ENCODE measurements at places on chromosomes 1 and 21.

DNA sequence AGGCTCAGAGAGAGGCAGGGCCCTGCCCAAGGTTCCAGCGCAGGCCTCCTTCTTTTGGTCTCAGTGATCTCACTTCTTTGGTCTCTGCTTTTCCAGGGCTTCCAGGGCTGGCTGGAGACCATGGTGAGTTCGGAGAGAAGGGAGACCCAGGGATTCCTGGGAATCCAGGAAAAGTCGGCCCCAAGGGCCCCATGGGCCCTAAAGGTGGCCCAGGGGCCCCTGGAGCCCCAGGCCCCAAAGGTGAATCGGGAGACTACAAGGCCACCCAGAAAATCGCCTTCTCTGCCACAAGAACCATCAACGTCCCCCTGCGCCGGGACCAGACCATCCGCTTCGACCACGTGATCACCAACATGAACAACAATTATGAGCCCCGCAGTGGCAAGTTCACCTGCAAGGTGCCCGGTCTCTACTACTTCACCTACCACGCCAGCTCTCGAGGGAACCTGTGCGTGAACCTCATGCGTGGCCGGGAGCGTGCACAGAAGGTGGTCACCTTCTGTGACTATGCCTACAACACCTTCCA lies 7.7 kb downstream of the C1QB start:
- DNase-seq = no peak

- no peak for DNase-seq
Observed at GRCh38 chr21:22535630-22536029, 1537.4 kb downstream of the NCAM2 start.

GRCh38 chr1:204265665-204266064 lies 51.9 kb upstream of the GOLT1A start:
- no peak for DNase-seq

- no peak for DNase-seq
Observed at GRCh38 chr1:168835176-168835575, 106.2 kb upstream of the DPT start.

GRCh38 chr1:163674236-163674635 lies 352.5 kb downstream of the NUF2 start:
- no peak for DNase-seq

- DNase-seq = no peak
Observed at GRCh38 chr1:52636721-52637695, 4.0 kb downstream of the SHISAL2A start.

DNA sequence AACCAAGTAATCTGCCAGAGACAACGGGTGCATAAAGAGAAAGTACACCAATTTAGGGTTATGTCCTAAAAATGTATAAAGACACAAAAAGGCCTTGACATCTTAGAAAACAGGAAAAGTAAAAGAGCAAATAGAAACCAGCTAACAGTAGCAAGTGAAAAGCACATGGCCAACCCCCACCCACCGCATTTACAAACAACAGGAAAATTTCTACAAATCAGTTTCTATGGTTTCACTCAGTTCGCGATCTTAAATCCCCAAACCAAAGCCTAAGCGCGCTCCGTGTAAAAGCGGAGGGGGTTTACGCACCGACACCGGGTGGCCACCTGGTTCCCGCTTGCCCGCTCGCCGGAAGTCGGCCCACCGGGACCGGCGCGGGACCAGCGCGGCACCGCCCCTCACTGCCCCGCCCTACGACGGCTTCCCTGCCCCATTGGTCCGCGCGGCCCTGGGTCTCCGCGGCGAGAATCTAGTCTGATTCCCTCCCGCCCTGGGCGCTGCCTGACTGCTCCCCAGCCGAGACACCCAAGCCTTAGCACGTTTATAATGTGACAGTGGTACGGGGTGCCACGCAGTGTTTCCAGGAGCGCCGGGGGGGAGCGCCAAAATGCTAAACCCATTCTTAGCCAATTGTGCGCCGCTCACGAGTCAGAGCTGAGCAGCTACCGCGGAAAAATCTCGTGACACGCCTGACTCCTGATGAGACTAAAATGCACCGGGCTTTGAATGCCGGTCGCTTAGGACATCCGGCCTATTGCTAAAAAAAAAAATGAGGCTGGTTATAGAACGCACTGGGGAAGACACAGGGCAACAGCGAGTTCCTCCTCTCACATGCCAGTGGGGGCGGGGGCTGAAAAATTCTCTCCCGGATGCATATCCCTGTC lies at the start of gene GART:
Gene GART (minus strand): TSS at position 362 of the 884 bp plus-strand sequence. CDS start 2,802 bp downstream, outside the sequence.
- peak; percentile 70 for DNase-seq

- DNase-seq = no peak
Observed at GRCh38 chr1:72845381-72845780, 563.0 kb upstream of the NEGR1 start.

- no peak for DNase-seq
Observed at GRCh38 chr1:145711213-145711651, 4.1 kb upstream of the PDZK1 start.

- DNase-seq = no peak
Observed at GRCh38 chr1:205216588-205216987, 5.1 kb upstream of the DSTYK start.

DNA sequence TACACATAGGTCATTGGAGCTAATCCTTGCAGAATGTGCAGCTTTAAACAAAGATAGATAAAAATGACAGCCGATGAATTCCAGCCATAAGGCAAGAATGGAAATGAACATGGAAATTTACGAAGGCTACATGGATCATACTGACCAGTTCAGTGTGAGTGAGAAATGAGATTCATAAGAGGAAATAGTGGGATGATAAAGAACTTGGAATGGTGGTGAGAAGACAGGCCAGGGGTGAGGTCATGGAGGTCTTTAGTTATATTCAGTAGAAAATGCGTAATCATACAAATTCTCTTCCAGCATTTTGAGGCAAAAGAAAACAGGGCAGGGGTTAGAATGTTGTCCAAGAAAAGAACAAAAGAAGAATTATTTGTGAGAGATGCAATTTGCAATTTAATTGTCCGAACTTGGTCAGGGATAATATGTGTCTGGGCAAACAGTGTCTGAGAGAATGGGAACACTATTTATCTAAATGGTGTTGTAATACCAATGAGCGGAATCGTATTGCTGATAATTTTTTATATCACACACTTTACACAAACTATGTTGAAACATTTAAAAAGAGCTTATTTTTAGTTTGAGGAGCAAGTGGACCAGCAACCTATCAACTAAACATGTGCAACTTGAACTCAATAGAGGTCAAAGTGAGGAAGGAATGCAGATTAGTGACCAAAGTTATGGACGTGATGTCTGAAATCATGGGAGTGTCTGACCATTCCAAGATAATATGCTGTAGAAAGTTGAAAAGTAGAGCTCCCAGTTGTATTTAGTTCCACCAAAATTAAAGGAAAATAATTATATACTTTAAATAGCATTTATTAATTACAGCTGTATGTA lies 739.0 kb upstream of the NCAM2 start:
- no peak for DNase-seq

DNA sequence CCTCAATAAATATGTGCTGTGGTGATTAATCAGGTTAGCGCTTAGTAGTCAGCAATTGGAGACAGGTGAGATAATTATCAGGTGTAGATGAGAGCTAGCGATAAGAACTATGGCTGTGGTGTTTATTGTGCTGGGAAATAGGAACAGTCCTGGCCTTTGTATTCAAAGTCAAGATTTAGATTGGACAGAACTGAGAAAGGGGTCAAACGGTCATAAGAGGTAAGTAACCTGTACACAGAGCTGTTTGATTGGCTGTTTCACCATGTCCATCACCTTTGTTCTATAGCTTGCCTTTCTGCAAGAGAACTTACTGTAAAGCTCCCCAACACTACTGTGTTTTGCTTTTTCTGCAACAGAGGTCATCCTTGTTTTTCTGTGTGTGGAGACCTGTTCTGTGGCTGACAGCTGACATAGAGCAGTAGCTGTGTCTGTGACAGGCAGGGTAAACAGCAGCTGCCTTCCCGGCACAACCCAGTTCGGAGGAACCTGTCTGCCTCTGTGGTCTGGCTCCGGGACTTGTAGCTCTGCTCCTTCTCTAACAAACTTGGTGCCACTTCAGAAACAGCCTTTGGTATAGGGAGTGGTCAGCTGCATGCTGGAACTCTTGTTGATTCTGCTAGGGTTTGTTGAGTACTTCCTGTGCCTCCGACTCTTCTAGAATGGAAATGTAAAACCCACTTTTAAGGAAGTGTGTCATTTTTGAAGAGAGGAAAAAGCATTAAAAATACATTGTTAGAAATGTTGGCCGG lies 21.1 kb upstream of the CDC42 start:
- DNase-seq = no peak

DNA sequence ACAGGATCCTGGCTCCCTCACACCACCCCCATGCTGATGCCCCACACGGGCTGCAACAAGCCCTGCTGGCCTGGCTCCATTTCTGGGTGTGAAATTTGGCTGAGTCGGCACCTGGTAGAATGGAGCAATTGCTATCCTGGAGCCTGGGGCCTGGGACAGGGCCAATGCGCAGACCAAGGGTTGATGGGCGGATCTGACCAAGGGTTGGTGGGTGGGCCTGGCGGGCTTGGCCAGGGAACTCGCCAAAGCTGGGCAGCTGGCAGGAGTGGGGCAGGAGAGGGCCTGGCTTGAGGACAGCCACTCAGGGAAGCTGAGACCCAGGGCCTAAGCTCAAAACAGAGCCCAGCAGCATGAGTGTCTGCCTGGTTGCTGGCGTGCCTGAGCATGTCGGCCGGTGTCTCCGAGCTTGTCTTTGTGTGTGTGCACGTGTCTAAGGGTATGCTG lies 70.9 kb upstream of the POU3F1 start:
- no peak for DNase-seq

DNA sequence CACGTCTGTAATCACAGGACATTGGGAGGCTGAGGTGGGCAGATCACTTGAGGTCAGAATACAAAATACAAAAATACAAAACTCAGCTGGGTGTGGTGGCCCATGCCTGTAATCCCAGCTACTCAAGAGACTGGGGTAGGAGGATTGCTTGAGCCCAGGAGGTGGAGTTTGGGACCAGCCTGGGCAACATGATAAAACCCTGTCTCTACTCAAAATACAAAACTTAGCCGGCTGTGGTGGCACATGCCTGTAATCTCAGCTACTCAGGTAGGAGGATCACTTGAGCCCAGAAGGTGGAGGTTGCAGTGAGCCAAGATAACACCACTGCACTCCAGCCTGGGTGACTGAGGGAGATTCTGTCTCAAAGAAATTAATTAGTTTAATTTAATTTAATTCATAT lies 6.5 kb upstream of the ITLN1 start:
- DNase-seq = no peak

GRCh38 chr1:50975436-50975835 lies 5.4 kb downstream of the CDKN2C start:
- no peak for DNase-seq

DNA sequence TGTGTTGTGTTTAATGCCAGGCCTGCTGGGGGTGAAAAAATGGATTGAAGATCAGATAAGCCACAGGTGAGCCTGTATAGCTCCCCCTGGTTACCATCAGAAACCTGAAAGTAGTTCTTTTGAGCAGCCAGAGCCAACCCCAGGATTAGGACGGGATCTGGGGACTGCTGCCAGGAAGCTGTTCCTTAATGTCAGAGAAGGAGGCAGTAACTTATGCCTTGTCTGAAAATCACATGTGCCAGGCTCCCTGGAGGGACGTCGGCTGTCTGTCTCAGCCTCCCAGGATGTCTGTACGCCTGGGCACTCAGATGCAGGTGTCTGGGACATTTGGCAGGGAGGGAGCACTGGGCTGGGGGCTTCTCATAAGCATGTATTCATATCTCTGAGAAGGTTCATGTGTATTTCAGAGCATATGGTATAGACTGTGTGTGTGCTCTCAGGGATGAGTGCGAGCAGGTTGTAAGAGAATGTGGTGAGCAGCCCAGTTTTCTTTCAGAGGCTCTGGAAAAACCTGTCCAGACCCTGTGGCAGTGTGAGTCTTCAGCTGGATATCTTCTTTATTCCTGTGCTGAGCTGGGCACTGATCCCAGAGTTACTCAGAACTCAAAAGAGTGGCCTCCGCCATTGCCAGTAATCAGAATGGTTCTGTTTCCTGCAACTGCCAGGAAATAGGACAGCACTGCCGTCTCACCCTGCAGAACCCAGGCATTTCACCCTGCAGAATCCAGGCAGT lies 2.8 kb downstream of the FAM43B start:
- DNase-seq = no peak

- no peak for DNase-seq
Observed at GRCh38 chr21:37032877-37033471, 26.5 kb downstream of the RIPPLY3 start.

DNA sequence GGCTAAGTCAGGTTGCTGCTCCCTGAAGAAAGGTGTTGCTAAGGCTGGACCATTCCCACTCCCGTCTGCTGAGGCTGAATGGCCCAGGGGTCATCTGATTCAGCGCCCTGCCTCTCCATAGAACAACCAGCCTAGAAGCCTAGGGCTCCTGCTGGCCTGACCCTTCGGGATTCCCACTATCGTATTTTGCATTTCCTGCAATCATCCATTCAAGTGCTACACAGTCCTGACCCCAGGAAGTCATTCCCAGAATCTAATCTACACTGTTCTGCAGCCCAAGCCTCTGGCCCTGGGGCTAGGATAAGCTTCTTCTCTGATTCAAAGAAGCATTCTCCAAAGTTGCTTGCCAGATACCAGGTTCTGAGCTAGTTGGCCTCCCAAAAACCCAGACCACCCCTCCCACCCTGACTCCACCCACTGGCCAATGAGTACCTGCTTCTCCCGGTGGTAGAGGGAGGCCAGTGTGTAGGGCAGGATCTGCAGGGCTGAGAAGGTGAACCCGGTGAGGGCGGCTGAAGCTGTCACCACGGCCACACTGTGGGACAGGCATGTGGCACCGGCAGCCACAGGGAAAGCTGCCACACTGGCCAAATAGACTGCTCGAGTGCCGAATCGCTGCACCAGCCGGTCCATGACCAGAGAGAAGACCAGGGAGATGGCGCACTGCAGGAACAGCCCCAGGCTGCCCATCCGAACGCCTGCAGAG lies 18.7 kb downstream of the SLC45A3 start:
- DNase-seq = no peak

DNA sequence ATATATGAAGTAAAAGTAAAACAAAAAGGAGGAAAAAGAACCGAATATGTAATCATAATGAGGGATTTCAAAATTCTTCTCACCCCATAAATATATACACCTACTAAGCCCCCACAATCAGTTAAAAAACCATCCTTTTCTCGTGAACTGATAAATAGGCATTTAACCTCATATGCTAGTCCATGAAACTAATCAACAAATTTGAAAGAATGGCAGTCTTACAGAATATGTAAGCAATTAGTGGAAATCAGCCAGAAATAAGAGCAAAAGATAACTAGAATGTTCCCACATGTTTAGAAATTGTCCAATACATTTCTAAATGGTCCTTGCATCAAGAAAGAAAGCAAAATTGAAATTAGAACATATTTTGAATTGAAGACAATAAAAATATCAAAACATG lies 849.4 kb upstream of the CXADR start:
- DNase-seq = no peak

DNA sequence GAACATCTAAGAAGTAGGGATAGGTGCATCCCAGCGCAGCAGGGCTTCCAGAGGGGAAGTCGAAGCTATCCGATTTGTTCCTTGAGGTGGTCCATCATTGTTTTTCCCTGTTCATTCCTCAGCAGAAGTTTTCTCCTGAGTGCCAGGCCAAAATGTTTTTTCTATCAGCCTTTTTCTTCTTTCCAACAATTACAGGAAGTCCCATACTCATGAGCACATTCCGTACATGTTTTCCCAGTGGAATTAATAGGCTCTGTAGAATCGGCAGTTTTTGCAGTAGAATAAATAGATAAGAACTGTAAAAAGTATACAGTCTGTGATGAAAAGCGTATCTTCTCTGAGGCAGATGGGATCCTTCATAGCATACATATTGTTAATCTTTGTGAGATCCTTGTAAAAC lies 24.8 kb downstream of the CD101 start:
- no peak for DNase-seq

Measured in neuronal stem cell (in vitro differentiated cells).